ENCODE measurements at places on chromosomes 16 and 17.

- DNase-seq = no peak
These were observed 178.3 kb downstream of the CYB561 start for GRCh38 chr17:63267846-63268245.

GRCh38 chr17:78876094-78876597, 26.9 kb downstream of the CEP295NL start:
- DNase-seq = no peak

DNA sequence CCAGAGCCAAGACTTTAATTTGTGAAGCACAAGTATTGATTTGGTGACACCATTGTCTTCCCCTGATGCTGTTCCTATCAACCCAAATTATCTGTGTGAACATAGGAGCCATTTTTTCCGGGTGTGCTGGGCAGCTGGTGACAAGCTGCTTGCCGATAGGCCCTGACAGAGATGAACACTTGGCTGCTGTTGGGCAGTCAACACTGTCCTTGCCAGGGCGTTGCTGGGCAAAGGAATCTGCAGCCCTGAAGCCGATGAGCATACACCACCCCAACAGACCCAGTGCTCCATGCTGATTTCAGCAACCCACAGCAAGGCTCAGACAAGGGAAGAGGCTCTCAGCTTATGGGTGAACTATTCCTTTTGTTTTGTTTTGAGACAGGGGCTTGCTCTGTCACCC, 105.4 kb downstream of the YPEL2 start:
- DNase-seq = no peak

DNA sequence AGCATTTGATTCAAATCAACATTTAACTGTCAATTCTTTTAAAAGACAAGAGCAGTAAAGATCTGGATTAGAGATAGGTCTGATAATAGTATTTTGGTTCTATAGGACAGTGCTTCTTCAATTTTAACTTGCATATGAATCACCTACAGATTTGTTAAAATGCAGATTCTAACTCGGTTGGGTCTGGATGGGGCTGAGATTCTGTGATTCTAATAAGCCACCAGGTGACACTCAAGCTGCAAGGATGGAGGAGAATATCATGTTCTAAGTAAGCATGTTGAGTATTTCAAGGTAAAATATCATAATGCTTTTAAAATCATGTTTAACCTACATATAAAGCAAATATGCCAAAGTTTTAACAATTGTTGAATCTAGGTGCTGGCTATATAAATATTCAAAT, 15.8 kb downstream of the TSPOAP1 start:
- no peak for DNase-seq

- no peak for DNase-seq
These were observed 79.4 kb downstream of the PRKCA start for GRCh38 chr17:66381701-66382362.

DNA sequence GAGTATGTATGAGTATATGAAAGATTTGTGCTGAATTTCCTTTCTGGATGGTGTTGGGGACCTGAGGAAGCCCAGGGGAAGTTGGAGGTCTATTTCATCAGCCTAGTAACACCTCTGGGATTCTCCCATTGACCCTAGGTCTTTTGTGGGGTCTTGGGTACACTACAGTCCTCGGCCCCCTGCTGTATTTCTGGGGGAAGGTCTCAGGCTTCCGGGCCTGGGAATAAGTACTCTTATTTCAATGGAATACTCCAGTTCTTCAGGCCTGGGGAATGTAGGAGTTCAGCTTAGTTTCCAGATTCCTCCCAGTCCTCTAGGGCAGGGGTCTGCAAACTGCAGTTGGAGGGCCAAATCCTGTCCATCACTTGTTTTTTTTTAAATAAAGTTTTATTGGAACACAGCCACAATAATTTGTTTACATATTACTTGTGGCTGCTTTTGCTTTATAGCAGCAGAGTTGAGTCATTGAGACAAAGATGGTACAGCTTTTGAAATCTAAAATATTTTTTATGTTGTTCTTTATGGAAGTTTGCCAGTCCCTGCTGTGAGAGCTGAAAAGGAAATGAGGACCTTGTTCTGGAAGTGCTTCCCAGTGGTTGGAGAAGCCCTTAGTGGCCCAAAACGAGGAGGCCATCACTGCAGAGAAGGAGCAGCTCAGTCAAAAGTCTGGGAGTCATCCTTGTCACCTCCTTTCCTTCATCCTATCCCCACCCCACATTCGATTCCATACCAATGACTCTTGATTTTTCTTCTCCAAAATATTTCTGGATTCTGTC, 142.5 kb upstream of the HS3ST2 start:
- no peak for DNase-seq

DNA sequence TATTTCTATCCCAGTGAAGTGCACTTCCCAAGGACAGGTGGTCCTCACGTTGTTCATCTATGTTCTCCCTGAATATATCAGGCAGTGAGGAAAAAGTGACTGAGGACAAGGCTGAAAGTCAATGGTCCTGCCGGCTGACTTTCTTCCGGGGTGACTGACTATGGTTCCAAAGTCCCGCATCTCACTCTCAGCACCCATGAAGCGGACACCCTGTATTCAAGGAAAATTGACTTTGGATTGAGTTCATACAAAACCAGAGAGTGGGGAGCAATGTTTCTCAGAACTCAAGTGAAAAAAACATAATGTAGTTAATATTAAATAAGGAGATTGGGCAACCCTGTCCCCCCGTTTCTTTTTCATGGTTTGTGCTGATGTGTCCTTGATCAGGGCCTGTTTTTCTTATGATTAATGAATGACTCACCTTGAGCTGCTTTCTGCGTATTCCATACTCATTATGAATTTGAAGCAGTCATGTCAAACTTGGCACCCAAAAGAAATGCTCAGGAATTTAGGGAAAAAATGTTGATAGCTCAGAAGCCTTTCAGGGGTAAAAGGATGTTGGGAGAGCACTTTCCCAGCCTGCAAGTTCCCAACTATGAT, 184.0 kb downstream of the CYLD start:
- DNase-seq = no peak

- DNase-seq = no peak
These were observed 88.1 kb downstream of the AMFR start for GRCh38 chr16:56337131-56337857.

- DNase-seq = no peak
These were observed 782.9 kb upstream of the SOX9 start for GRCh38 chr17:71337938-71338337.

GRCh38 chr16:47461598-47462266, 601 bp downstream of the PHKB start:
- peak; percentile 16 for DNase-seq

- DNase-seq = no peak
These were observed 1.9 kb downstream of the GLIS2 start for GRCh38 chr16:4317532-4318450.

- no peak for DNase-seq
These were observed at the start of gene CD300LB for GRCh38 chr17:74531231-74531761. TSS of gene CD300LB (minus strand) at chr17:74531475. CDS start at chr17:74531350, 125 bp downstream.

DNA sequence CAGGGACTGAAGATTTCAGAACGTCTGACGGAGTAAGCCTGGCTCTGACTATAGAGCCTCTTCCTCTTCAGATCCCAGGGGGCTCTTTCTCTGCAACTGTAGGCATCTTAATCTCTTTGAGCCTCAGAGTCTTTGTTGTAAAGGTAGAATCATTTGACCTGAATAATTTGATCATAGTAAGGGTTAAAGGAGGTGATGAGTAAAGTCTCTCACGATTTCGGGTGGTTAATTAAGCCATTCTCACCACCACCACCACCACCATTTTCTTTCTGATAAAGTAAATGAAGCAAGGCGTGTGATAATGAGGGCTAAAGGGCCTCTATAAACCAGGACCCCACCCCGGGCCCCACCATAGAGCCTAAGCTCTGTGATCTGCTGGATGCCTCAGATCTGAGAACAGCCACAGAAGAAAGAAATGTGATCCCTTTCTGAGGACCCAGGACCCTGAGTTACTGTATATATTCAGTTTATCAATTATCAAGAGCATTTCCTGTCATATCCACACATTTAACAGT, 33.0 kb upstream of the ADAMTS18 start:
- DNase-seq = no peak

- no peak for DNase-seq
These were observed 32.3 kb downstream of the DDX19A start for GRCh38 chr16:70378869-70379493.

DNA sequence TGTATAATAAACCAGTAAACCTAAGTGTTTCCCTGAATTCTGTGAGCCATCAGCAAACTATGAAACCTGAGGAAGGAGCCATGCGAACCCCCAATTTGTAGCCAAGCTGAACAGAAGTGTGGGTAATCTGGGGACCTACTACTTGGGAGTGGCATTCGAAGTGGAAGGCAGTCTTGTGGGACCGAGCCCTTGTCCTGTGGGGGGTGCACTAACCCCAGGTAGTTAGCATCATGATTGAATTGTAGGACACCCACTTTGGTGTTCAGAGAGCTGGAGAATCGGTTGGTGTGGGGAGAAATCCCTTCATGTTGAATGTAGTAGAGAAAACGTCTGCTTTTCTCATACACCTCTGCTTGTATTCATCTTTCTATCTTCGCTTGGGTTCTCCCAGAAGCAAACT, 79.7 kb upstream of the CPHXL start:
- no peak for DNase-seq

DNA sequence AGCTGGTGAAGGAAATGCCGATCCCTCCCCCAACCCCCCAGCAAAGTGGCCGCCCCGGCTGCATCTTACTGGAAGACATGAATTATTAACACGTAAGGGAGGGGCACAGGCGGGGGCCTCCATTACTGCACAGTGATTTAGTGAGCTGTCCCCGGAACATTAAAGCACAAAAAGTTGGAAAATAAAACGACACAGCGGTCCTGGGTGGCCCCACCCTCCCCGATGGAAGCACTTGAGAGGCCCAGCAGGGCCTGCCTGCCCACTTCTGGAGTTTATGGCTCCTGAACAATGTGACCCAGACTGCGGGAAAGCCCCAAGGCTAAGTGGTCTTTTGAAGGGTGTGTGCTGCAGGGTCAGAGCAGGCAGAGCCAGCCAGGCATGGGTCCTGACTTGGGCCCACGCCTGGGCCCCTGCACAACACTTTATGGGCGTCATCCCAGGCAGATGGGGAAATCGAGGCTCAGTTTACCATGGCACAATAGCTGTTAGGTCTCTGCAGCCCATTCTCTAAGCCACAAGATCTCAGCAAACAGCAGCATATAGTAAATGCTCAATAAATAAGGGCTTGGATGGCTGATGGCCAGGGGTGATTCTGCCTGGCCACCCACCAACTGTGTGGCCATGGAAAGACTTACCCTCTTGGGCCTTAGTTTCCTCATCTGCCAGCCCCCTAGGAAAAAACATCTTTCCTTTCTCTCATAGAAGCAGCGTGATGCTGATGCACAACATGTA, 22.8 kb downstream of the CCDC102A start:
- DNase-seq = peak; percentile 62

- no peak for DNase-seq
These were observed 9.9 kb downstream of the TSPOAP1 start for GRCh38 chr17:58318627-58319172.

- no peak for DNase-seq
These were observed 15.4 kb downstream of the TBX4 start for GRCh38 chr17:61467416-61468262.

GRCh38 chr17:56144223-56144622, 9.1 kb upstream of the ANKFN1 start:
- DNase-seq = no peak

- DNase-seq = no peak
These were observed 16.6 kb downstream of the COL1A1 start for GRCh38 chr17:50184611-50185398.

GRCh38 chr17:56678249-56679114, 85.0 kb downstream of the NOG start:
- no peak for DNase-seq

DNA sequence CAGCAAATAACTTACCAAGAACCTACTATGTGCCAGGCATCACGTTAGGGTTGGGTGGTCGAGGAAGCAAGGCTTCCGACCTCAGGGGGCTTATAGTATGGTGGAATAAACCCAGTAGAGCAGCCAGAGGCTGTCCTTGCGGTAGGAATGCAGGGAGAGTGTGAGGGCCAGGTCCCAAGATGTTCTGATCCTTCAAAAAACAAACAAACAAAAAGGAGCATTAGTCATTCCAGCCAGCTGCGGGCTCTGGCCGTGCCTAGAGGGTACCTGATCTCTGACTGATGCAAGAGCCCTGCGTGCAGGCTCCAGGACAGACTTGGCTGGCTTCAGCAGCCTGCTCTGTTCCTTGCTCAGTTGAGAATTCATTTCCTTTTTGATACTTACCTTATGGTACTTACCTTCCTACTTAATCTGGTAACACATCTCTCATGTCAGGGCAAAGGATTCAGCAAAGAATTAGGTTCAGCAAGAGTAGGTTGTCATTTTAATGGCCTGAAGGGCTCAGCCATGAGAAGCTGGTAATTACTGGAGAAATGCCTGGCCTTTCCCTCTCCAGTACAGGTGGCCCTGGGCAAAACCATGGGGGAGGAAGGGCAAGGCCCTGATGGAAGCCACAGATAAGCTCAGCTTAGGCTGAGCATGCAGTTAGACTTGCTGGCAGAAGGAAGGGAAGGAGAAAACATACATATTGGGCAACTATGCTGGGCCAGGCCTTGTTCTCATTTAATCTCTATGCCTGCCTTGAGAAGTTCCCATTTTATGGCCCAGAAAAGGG, 18.4 kb downstream of the CYB5D2 start:
- no peak for DNase-seq

DNA sequence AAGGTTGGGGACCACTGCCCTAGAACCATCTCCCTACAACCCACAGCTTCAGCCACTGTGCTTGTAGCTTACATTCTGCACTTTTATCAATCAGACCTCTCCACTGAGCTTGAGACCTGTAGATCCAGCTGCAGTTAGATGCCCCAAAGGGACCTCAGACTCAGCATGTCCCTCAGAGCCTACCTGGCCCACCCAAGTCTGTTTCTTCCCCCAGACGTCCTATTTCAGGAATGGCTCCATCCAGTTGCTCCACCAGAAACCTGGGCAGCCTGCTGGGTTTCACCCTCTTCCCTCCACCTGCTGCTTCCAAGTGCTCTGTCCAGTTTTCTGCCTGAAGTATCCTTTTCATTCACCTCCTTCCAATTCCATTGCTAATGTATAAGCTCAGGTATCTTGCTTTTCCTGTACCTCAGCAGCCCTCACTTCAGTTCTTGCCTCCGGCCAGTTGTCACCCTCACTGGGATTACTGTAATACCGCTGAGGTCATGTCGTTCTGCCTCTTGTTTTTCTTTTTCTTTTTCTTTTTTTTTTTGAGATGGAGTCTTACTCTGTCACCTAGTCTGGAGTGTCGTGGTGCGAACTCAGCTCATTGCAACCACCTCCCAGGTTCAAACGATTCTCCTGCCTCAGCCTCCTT, 55.0 kb downstream of the GNA13 start:
- DNase-seq = no peak

All from right renal pelvis (tissue), 4 donors.